NCI-H1105 treated with DMSO at 0.1 percent for 48 hours (cell line): ENCODE measurements at places on chromosomes 1 and 21.

- no peak for DNase-seq
Measured at GRCh38 chr1:12561121-12561520, 56.9 kb downstream of the DHRS3 start.

GRCh38 chr21:42125571-42126544 lies 54.7 kb downstream of the UMODL1 start:
- no peak for DNase-seq

GRCh38 chr1:83499998-83500397 lies 498.9 kb downstream of the TTLL7 start:
- DNase-seq, result no peak

DNA sequence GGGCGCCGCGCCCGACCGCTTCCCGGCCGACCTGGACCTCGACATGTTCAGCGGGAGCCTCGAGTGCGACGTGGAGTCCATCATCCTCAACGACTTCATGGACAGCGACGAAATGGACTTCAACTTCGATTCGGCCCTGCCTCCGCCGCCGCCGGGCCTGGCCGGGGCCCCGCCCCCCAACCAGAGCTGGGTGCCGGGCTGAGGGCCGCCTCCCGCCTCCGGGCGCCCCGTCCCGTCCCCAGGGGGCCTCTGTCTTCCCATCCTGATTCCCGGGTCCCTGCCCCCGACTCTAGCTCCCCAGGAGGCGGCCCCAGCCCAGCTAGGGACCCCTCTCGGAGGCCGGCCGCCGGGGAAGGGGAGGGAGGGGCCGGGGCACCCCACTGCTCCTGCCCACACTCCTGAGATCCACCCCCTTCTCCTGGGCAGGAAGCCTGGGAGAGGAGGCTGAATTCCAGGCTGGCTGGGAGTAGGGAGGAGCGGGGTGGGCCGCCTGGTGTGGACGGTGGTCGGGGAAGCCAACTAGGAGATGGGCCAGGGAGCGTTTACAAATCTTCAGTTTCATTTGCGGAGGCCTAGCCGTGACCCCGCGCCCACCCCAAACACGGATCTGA lies 21.4 kb downstream of the FOXO6 start:
- DNase-seq, result no peak

DNA sequence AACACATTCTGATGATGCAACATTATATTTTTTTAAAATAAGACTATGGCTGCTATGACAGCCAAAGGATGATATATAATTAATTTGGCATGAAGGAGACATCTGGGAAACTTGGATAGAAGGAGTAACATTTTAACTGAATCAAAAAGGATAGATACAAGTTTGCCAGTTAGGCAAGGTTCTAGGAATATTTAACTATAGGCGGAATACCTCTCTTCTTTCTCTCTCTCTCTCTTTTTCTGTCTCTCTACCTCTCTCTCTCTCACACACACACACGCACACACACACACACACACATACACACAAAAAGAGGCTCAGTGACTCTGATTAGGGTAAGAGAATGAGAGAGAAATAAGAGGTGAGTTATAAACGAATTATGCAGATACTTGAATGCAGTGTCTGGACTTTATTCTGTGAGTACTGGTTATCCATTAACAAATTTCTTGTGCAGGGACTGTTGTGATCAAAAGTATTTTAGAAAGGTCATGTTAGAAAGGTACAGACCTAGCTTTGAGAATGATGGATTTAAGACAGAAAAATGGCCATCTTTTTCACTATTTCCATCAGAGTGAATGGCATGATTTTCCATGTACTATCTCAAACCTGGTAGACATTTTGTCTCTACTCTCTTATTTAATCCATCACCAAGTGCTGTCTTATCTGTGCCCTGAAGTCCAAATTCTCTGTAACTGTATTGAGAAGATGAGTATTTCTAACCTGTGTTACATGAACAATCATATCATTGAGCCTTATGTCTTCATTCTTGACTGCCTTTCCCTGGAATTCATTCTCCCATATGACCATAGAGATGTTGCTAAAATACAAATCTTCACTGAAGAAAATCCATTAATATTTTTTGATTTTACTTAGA lies 1106.9 kb upstream of the ADGRL4 start:
- no peak for DNase-seq

- DNase-seq, result no peak
Measured at GRCh38 chr1:16150508-16150907, 5.4 kb downstream of the EPHA2 start.

- no peak for DNase-seq
Measured at GRCh38 chr1:25435397-25436108, 4.9 kb downstream of the MACO1 start.
